ENCODE measurements at places on chromosomes 2 and 18.

DNA sequence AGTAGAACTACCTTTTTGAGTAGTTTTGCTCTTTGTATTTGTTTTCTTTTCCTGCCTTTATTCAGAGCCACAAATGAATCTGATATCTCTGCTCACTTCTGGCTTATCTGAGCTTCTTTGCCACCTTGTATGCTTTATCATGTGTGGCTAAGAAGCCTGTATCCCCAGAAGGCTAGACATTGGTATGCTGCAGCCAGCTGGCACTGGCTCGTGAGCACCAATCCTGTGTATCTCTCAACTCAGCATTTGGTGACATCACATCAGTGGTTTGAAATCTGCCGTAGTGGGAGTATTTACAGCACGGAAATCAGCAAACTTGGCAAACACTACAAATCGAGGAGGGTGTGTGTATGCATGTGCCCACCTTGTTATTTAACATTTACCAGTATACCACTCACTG is 183.7 kb upstream of the LHCGR start:
- DNase-seq: no peak

DNA sequence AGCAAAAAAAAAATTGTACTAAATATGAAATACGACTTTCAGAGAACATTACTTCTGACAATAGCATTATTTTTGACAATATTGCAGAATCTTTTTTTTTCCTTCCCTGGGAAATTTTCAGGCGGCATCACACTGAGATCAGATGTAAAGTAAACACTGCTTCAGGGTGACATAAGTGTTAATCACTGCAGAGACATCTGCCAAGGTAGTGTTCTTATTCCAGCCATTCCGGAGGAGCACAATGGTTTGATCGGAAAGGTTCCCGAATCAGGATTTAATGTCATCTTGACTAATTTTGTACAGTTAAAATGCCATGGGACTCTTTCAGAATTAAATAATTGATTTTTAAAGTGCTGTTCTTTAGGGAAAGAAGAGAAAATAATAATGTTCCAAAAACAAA is 56.7 kb upstream of the ZNF236 start:
- DNase-seq: no peak

DNA sequence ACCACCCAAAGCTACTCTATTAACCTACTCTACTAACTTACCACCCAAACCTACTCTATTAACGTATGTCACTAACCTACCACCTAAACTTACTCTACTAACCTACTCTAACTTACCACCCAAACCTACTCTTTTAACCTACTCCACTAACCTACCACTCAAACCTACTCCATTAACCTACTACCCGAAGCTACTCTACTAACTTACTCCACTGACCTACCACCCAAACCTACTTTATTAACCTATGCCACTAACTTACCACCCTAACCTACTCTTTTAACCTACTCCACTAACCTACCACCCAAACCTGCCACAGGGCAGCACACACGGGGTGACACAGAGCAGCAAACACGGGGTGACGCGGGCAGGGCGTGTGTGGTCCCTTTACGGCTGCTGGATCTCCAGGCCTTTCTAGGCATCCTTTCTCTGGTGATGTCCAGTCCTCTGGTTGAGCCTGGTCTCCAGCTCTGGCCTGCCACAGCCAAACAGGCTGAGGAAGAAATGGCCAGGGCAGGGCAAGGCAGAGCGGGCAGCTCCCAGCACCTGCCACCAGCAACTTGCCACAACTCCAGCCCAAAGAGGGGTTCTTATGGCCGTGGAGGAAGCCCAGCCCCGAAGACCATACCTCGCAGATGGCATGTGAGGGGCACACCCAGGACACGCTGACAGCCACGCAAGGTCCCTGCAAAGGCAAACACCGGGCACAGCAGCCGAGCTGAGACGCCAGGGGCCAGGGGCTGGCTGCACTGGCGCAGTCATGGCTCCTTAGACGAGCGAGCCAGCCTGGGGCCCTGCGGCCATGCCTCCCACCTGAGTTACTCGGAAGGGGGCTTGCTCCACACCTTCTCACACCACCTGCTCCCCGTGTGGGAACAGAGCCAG is 25.7 kb downstream of the PXDN start:
- no peak for DNase-seq

DNA sequence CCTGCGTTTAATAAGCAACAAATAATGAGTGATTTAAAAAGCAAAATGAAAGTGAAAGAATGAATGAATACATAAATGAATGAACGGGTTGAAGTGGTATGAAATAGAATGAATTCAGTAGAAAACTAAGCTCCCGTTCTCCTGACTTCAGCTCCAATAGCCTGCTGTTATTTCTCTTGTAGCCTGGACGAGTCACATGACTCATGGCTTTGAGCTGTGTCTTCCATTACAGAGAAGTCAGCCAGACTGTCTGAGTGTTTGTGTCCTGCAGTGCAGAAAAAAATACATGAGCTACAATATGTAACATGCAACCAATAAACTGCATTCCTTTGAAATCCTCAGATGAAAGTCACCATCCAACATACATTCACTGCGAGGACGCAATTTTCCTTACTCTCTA is 21.2 kb downstream of the SCG2 start:
- no peak for DNase-seq

DNA sequence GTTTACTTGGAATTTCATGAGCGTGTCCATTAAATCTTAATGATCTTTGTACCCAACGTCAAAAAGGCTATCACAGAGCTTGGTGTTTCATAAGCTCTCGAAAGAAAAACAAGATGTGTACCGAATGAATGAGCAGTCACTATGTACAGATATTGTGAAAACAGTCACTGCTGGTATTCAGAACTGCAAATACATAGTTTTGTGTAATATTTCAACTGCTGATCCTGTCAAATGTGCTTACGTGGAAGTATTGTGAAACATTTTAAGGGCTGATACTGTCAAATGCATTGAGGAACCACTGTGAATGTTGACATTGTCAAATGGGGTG is 184.2 kb upstream of the KLHL29 start:
- DNase-seq: no peak

GRCh38 chr2:130376433-130377293 is 20.8 kb downstream of the PTPN18 start:
- no peak for DNase-seq

DNA sequence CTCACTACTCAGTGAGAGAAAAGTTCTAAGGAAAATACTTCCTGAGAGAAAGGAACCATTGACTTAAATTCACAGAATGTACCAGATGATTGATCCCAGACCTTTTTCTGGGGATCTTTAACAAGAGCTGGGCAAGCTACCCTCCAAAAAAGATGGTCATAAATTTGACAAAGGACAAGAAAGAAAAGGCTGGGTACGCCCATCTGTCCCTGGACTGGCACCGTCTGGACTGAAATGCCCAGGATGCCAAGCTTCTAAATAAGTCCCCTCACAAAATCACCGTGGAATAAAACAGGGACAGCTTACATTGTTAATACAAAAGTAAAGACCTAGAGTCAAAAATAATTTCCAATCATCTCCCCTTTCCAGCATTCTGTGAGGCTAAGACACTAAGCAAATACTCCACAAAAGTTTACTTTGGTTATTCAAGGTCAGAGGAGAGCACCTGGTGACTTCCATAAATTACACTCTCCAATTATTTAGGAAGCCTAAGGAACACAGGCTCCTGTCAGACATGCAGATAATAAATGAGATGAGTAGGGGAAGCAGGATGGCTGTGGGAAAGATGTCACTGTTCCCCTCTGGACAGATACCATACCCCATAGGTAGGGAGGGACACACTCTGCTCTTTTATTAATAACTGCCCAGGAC is 69.9 kb downstream of the UXS1 start:
- no peak for DNase-seq

GRCh38 chr18:49225160-49225559 is 235.3 kb downstream of the DYM start:
- DNase-seq: no peak

DNA sequence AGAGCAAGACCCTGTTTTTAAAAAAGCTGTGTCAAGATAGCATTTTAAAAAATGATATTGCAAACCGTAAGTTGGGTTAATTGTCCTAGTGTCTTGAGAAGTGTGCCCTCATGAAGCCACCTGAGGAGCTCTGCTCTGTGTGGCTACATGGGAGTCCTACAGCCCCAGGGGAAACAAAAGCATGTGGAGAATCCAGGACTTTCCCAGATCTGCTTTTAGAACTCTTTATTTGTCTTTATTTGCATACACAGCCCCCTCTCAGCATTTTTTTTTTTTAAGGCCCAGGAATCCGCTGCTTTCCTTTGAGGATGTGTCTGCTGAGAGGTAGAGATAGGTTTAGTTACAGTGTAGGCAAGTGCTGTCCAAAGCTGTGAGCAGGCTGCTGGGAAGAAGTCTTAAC is 219.2 kb downstream of the FHOD3 start:
- no peak for DNase-seq

DNA sequence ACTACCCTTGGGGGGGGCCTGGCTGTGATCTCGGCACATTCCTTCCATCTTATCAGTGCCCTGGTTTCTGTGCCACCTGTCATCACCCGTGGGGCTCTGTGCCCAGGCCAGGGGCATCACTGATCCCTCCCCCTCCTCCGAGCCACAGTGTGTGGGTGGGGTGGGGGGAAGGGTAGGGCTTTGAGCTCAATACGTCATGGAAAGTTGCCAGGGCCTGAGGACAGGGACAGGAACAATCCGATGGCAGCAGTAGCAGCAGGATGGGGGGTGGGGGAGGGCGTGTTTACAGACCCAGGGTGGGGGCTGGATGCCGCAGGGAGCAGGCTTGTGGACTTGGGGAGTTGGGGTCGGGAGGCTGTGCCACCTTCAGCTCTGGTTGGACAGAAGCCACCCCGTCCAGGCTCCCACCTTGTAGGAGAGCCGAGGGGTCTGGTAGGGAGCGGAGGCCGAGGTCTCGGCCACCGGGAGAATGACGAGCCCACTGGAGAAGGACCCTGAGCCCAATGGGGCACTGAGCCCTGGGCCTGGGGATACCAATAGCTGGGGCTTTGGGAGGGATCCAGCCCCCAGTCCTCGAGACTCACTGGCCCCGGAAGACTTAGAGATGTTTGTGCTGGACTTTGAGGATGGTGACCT is 3.5 kb downstream of the SLC4A3 start:
- no peak for DNase-seq

GRCh38 chr2:169336695-169337094 is 25.6 kb downstream of the LRP2 start:
- no peak for DNase-seq
